Left renal cortex interstitium (tissue), 4 donors: ENCODE measurements at places on chromosomes 3 and 15. TPM values are rescaled to one million over a fixed set of nuclear protein-coding genes. Genes with fewer than 3 reads are reported as not detected.

IREB2 gene
- polyA plus RNA-seq: 51.1 TPM

JAGN1 gene
- 44.7 TPM for polyA plus RNA-seq

MGLL gene
- polyA plus RNA-seq: 21.3 TPM

AAGAB gene
- polyA plus RNA-seq: 63.4 TPM

CTXN2 gene
- 0.10 TPM for polyA plus RNA-seq

ECE2 gene
- polyA plus RNA-seq: 0.14 TPM

LRRIQ4 gene
- 0.17 TPM for polyA plus RNA-seq

BCHE gene
- polyA plus RNA-seq: 14.0 TPM

SKOR1 gene
- polyA plus RNA-seq: 0.58 TPM

CPLX3 gene
- 0.07 TPM for polyA plus RNA-seq

TTLL13 gene
- 0.08 TPM for polyA plus RNA-seq

DAZL gene
- polyA plus RNA-seq: not detected

CCR9 gene
- 0.08 TPM for polyA plus RNA-seq

CHRD gene
- polyA plus RNA-seq: 17.3 TPM

CNTN4 gene
- 31.2 TPM for polyA plus RNA-seq
